ENCODE measurements at places on chromosomes 6 and 20. TPM values are rescaled to one million over a fixed set of nuclear protein-coding genes. Genes with fewer than 3 reads are reported as not detected.

The PLCB1 gene
- 3.2 TPM for total RNA-seq

The SLC52A3 gene
- not detected for total RNA-seq

The BIRC7 gene
- total RNA-seq = not detected

- DNase-seq = no peak
Observed at GRCh38 chr6:13248053-13248452, 80.3 kb downstream of the TBC1D7 start.

- DNase-seq = no peak
Observed at GRCh38 chr20:46083531-46084061, 6.2 kb downstream of the NCOA5 start.

GRCh38 chr20:1418350-1418749 lies 25.5 kb upstream of the FKBP1A start:
- DNase-seq = no peak
